A549 treated with AZD2906 at 1 μM for 4 hours (cell line): ENCODE measurements at places on chromosomes 5 and 9. TPM values are rescaled to one million over a fixed set of nuclear protein-coding genes. Genes with fewer than 3 reads are reported as not detected.

Gene PCDHGA9
- 0.03 to 0.05 TPM (median 0.05 TPM) in 5 replicates for total RNA-seq

Gene PDE8B
- total RNA-seq = 1.7 to 2.3 TPM (median 2.0 TPM) in 5 replicates

Gene IGFBPL1
- 2.1 to 2.9 TPM (median 2.4 TPM) in 5 replicates for total RNA-seq

Gene C9orf153
- 0.05 to 0.39 TPM (median 0.20 TPM) in 4 of 5 replicates, not detected in the other for total RNA-seq

Gene CER1
- not detected in 5 replicates for total RNA-seq

Gene PPP2R2B
- total RNA-seq = 0.03 to 0.14 TPM (median 0.10 TPM) in 4 of 5 replicates, not detected in the other
